ENCODE measurements at places on chromosomes 3 and 15.

GRCh38 chr3:52843108-52843865, 8.5 kb upstream of the MUSTN1 start:
- DNase-seq: no peak

DNA sequence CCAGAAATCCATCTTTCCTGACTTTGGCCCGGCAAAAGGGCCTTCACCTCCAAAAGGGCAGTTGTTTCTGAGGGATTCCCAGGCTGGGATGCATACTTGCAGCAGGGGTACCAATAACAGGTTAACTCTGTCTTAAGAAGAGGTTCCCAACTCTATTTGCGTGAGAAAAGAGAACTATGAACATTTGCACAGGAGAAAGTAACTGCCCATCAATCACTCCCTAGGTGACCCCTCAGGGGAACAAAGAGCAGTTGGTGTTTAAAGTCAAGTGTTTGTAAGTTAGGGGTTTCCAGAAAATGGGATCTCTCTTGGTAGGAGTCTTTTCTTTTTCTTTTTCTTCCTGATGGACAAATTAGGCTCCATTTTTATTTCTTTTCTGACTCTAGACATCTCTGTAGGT, 97.3 kb downstream of the EPHB1 start:
- no peak for DNase-seq

GRCh38 chr3:143151004-143151731, 31.6 kb downstream of the CHST2 start:
- DNase-seq: no peak

DNA sequence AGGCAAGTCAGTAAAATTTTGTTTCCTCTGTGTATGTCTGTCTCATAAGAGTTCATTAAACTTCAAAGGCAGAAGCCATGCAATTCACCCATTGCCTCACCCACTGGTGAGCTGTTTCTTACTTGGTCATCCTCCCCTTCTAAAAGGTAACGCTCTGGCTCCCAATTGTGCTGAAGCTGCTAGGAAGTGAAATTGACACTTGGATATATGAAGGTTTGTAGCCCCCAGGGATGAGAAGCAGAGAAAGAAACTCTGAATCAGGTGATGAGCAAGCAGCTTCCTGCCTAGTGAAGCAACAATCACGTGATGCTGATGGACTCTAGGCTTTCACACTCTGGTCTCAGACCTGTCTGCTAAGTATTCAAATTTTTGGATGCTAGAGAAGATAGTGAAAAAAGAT, 70.7 kb downstream of the CD200R1L start:
- no peak for DNase-seq

DNA sequence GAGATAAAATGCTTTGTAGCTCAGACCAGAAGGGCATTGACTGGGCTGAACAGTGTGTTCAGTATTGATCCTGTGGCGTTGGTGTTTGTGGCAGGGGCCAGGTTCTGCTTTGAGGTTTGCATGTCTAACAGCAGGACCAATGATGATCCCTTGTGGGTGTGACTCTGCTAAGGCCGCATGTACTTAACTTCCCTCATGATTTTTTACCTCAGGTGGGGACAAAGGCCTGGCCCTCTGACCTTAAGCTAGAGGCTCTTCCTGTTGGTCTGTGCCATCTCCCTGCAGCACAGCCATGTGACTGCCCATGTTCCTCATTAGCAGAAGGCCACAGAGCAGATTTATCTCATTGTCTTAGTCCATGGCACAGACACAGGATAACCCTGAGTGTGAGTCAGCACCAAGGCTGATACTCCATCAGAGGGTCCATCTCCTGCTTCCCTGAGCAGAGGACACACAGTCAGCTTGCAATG, 34.3 kb upstream of the BSN start:
- no peak for DNase-seq

GRCh38 chr3:107794664-107795443, 272.1 kb downstream of the BBX start:
- no peak for DNase-seq

DNA sequence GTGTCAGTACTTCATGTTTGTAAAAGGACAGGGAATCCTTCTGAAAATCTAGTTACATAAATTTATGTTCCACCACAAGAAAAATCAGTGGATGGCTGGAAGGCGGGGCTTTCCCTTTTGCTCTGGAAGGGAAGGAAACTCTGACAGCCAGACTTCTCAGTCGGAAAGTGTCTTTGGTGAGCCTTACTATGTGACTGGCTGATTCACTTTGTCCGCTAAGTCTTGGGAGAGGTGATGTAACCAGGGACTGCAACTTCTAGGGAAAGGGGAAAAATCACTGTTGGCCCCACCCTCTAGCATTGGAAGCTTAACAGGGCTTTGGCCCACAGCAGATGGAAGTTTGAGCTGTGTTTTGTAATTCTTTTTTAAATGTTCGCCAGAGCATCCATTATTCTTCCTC, 281.4 kb upstream of the CTDSPL start:
- no peak for DNase-seq

DNA sequence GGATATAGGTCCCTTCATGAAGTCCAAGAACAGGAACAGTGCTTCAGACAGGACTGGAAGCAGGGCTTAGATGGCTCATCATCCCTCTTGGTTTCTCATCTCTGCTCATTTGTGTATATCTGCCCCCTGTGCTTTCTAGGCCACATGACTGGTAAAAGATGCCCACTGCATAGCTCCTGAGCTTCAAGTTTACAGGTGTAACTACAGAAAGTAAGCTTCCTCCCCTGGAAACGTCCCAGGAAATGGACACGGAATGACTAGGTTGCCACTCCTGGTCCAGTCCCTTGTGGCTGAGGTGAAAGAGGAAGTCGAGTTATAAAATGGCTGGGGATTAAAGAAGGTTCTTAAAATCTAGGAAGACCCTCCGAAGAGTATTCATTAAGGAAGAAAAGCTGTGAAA, 32.5 kb downstream of the MYO5A start:
- no peak for DNase-seq

- DNase-seq: no peak
Observed at GRCh38 chr15:64051407-64052259, 5.3 kb upstream of the DAPK2 start.

DNA sequence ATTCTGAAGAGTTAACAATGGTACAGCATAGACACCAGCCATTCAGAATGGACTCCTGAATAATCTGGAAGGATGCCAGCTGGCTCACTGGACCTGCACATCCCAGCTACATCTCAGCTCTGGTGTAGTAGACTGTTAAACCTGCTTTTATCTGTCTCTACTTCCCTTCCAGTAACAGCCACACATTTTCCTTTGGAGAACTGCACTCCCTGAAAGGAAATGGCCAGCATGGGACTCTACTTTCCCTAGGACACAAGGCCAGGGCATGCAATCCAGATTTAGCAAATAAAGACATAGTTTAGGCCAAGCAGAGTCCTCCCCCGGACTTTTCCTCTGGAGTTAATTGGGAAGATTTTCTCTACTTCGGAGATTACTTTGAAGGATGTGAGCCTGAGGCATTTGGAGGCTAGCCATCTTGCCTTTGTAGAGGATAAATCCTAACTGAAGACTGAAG, 82.7 kb upstream of the TCF12 start:
- no peak for DNase-seq

- DNase-seq: no peak
Observed at GRCh38 chr3:116759316-116759715, 49.7 kb downstream of the TUSC7 start.

DNA sequence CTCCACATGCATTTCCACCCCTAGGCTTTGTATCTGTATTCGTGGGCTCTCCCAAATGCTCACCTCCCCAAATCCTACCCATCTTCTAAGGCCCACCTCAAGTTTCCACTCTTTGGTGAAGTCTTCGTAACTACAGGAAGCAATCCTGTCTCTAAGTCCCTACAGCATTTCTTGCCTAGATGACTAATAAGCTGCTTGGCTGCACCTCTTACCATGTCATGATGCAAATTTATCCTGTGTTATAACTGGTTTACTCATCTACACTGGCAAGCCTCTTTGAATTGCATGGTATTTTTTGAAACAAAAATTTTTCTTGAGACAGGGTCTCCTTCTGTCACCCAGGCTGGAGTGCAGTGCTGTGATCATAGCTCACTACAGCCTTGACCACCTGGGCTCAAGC, 73.3 kb downstream of the SETMAR start:
- no peak for DNase-seq

GRCh38 chr3:52195291-52195597, 2.7 kb upstream of the ALAS1 start:
- no peak for DNase-seq

DNA sequence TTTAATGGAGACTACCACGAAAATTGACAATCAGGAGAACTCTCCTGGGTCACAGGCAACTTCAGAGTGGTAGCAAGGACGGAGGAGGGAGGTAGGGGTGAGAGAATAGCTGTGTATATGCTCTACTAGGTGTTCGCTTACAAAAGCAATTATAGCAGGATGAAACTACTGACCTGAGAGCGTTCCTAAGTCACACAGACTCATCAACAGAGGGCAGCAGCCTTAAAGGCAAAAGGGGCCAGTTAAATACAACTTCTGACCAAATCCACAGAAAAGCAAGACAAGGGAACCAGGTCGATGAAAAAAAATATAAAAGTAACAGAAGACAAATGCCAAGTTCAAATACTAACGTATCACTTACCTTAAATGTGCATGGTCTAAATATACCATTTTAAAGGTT, 894.6 kb downstream of the PLOD2 start:
- no peak for DNase-seq

DNA sequence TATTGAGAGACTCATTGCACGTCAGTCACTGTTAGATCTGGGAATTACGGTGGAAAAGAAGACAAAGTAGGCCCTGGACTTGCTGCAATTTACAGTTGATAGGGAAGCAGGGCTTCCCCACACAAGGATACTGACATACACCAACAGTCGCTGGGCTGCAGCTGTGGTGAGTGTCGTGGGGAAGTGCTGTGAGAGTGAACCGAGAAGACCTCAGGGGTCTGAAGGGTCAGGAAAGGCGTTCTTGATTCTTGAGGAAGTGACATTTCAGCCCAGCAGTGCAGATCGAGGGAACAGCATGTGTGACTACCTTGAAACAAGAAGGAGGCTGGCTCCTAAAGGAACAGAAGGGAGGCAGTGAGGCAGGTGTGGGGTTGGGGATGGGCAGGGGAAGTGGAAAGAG, 22.5 kb downstream of the MYZAP start:
- DNase-seq: no peak

DNA sequence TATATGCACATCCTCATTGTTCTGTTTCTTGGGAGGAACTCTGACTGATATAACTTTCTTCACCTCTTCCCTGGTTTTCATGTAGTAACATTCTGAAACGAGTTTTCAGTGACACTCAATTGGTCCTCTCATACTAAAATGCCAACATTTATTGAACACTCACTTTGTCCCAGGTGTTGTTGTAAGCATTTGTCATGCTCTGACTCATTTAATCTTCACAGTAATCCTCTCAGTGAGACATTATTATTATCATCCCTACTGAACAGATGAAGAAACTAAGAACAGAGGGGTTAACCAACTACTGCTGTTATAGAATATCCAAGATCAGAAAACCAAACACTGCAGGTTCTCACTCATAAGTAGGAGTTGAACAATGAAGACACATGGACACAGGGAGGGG, 94.1 kb upstream of the MRPL3 start:
- no peak for DNase-seq

DNA sequence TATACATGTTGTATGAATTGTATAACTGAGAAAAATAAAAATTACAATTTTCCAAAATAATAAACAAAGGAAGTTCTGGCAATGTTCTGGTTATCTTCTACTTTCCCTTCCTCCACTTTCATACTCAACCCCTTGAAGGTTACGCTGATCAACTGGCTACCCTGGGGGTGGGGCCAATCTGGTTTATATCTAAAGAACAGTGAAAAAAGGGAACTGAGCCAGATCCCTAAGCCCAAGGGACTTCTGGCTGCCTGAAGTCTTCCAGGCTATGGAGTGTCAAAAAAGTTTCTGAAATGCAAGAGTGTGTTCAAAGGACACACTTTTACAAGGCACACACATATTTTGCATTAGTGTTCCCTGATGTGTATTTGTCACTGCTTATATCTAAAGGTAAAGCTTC, 591.9 kb downstream of the ROBO1 start:
- DNase-seq: no peak

DNA sequence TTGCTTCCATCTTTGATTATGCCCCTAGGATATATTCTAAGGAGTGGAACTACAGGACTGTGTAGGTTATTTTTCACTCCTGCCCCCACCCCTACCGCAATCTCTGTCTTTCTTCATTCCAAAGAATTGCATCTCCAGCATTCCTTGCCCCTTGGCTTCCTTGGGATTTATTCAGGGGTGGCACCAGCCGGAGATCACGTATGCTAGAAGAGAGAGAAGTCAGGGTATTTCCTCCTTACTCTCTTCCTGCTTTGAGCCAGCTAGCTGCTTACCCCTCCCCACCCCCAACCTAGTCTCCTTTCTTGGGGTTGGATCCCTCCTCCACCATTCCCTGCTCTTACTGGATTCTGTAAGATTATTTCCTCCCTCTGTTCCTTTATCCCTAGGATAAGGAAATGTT, 35.0 kb upstream of the DENND4A start:
- no peak for DNase-seq

DNA sequence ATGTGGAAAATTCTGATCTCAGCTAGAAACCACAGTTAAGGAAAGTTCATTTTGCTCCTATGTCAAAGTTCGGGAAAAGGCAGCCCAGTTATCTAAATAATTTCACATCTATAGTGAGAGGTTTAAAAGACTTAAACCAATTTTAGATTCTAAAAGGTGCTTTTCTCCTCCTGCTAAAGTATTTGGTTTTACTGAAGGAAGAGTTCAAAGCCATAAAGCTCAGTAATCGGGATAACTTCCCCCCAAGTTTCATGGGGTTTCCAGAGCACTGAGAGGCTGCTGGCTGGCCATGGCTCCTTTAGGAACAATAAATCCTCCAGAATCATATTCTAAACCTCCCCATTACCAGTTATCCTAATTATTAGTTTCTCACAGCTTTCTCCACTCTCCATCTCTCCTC, 38.2 kb downstream of the ZIC4 start:
- DNase-seq: no peak

DNA sequence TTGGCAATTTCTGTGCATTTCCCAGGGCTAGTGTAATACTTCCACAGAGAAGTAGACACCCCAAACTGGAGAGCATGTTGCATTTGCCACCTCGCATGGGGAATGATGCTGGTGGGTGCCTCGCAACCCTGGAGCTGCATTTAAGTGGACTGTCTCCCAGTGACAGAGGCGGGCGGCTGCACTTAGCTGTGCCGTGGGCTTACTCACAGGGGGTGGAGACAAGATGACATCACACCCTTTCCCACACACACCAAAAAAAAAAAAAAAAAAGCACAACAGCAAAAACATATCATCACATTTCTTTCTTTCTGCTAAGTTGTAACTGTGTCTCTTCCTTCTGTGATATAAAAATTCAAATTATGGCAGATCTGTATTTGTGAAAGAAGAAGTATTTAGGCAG, at the start of gene ABI3BP:
TSS of gene ABI3BP (minus strand) at position 113 of the 400 bp plus-strand sequence. CDS start at position 76, 37 bp downstream.
- no peak for DNase-seq

GRCh38 chr3:182438398-182438797, 354.9 kb upstream of the ATP11B start:
- DNase-seq: no peak
